ENCODE measurements at places on chromosomes 6 and 20.

DNA sequence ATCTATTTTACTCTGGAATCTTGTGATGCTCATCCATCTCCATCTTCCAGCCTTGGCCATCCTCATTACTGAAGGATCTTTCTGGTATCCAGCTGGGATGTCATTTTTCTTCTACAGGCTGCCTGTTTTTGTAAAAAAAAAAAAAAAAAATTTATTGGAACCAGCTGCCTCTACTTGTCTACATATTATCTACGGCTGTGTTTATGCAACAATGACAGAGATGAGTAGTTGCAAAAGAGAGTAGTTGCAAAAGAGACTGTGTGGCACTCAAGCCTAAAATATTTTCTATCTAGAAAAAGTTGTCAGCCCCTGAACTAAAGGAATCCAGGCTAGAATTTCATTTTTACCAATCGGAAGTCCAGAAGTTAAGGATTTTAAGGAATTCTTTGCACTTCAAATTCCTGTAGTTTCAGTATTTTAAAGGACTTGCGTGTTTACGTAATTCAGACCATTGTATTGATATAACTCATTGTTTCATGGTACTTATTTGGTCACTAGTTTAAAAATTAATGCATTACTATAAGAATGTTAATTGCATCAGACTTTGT, 38.6 kb upstream of the PLCG1 start:
- DNase-seq = no peak

DNA sequence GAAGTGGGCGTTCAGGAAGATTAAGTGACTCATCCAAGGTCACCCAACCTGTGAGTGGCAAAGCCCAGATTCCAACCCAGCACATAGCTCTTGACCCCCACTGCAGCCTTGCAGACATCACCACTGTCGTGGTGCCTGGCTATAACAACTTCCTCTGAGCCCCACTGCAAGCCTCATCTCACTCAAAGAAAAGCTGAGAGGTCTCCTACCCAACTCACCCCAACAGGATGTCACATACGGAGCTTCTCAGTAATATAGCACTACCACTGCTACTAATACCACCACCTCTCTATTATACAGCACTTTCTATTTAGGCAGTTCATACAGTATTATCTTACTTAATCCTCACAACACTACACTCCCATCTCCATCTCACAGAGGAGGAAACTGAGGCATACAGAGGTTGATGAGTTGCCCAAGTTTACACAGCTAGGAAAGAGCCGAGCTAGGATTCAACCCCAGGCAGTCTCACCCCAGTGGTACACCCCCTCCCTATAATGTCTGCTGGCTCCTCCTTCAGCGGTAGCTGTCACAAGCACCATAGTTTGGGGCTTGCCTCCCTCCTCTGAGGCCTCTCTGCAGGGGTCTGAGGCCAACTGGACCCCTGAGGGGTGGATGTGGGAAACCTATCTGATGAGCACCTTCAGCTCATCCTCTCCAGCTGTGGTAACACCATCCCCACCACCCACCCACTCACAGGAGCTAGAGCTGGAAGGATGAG, 19.5 kb downstream of the TFEB start:
- no peak for DNase-seq

DNA sequence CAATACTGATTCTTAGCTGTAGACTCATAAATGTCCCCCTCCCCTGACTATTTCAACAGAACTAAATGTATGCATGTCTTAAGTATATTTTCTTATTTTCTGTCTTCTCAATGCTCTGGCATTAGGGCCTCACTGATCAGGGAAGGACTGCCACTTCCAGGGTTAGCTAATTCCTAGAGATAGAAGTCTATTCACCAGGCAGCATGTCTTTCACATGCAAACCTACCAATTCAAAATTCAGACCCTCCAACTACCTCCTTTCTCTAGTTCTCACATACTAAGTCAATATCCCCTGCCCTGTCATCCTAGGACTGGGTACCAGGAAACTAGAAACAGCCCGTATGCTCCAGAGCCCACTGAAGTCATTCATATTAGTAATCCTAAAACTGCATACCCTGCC, 132.3 kb downstream of the RALGAPA2 start:
- DNase-seq = no peak

- no peak for DNase-seq
These were observed 9.7 kb downstream of the DDRGK1 start for GRCh38 chr20:3194617-3195280.

GRCh38 chr6:151961809-151962208, 154.3 kb downstream of the ESR1 start:
- DNase-seq = no peak

- DNase-seq = no peak
These were observed 46.2 kb downstream of the PAK5 start for GRCh38 chr20:9792674-9793073.
